ENCODE measurements at places on chromosomes 13 and 19. TPM values are rescaled to one million over a fixed set of nuclear protein-coding genes. Genes with fewer than 3 reads are reported as not detected.

DNA sequence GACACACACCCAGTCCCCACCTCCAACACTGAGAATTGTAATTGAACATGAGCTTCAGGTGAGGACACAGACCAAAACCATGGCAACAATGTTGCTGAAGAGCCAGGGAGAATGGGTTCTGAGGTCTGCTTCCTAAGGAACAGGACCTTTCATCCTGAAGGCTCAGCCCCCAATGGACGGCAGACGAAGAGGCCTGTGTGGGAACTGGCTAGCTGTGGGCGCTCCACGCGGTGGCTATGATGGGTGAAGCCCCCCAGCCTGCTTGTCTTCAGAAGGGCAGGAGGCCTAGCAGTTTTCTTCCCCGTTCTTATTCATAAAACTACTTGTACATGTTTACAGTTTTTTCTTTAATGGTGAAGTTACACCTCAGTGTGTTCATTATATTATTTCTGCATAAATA lies 136.1 kb upstream of the SPACA7 start:
- H3K4me1 ChIP-seq = no peaks in the 10 kb centered on the region

DNA sequence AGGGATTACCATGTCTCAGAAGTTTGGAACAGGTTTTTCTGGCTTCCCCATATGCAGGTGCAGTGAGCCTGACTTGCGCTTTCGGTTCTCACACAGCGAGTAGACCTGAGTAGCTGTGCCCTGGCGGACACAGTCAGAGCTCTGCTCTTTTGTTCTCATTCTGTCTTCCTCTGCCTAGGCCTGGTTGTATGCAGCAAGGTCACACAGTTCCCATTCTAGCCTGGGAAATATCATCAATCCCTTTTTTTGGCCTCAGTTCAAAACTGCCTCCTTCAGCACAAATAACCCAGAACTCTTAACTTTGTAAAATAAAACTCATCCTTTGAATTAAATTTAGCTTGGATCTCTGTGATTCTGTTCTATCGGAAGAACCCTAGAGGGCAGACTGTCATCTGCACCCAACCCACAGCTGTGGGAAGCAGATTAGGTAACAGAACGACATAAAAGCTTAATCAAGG lies 10.2 kb downstream of the OXGR1 start:
- peak; percentile 46 for DNase-seq
- no peaks in the 10 kb centered on the region for H3K27me3 ChIP-seq
- H3K27ac ChIP-seq = no peak overlapping the region
- peaks cover 13% of the 10 kb centered on the region for H3K4me1 ChIP-seq
- no peaks in the 10 kb centered on the region for H3K36me3 ChIP-seq

DNA sequence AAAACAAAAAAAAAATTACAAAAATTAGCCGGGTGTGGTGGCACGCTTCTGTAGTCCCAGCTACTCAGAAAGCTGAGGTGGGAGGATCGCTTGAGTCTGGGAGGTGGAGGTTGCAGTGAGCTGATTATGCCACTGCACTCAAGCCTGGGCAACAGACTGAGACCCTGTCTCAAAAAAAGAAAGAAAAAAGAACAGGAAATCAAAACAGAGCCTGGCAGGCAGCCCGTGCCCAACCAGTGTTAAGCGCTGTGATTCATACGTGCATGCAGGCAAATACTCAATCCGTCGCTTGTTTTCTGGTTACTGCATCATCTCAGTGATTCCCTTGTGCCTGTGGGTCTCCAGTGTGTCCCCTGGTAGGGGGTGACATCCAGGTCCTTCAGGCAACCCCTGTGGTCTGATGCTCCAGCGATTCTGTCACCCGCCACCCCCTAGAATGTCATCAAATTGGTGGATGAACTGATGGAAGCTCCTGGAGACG lies 18.1 kb downstream of the DDX39A start:
- H3K27me3 ChIP-seq = no peaks in the 10 kb centered on the region
- no peak overlapping the region for H3K27ac ChIP-seq
- H3K4me3 ChIP-seq = no peak overlapping the region
- no peaks in the 10 kb centered on the region for H3K4me1 ChIP-seq

DNA sequence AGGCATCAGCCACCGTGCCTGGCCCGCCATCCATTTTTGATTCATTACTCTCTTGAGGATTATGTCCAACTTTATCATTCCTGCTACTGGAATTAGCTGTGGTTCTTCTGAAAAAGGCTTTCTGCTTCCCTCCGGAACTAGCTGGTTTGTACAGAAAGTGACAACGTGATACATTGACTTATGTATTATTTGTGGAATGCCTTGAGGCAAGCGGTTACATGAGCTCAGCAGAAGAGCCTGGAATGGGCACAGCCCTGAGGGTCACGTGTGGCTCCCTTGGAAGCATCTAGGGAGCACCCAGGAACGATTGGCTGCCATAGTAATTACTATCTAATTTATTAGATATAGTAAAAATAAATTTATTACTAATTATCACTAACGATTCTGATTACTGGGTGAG lies 14.4 kb upstream of the RETN start:
- no peak overlapping the region for H3K27ac ChIP-seq
- DNase-seq = no peak
- no peak overlapping the region for H3K4me3 ChIP-seq
- no peaks in the 10 kb centered on the region for H3K27me3 ChIP-seq
- peaks cover 14% of the 10 kb centered on the region for H3K4me1 ChIP-seq

DNA sequence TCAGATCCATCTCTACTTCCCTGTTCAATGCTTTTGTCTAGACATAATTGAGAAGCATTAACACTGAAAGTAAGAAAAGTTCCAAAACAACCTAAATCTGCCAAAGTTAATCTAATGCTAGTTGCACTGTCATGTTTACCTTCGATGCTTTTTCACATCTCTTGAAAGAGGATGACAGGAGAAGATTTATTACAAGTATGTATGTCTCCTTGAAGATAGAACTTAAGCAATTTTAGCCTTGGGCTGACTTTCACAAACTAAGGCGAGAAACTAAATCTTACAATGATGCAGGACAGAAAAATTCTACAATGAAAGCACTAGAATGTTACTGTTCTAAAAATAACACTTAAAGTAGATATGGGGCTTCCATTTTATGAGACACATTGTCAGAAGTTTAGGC lies 64.0 kb downstream of the MIPEP start:
- H3K27ac ChIP-seq = no peak overlapping the region
- H3K4me1 ChIP-seq = no peaks in the 10 kb centered on the region
- H3K27me3 ChIP-seq = no peaks in the 10 kb centered on the region
- H3K36me3 ChIP-seq = no peaks in the 10 kb centered on the region
- no peak for DNase-seq

GRCh38 chr13:59459972-59460371 lies 703.8 kb downstream of the DIAPH3 start:
- H3K36me3 ChIP-seq = no peaks in the 10 kb centered on the region
- H3K27ac ChIP-seq = no peak overlapping the region
- no peaks in the 10 kb centered on the region for H3K27me3 ChIP-seq

DNA sequence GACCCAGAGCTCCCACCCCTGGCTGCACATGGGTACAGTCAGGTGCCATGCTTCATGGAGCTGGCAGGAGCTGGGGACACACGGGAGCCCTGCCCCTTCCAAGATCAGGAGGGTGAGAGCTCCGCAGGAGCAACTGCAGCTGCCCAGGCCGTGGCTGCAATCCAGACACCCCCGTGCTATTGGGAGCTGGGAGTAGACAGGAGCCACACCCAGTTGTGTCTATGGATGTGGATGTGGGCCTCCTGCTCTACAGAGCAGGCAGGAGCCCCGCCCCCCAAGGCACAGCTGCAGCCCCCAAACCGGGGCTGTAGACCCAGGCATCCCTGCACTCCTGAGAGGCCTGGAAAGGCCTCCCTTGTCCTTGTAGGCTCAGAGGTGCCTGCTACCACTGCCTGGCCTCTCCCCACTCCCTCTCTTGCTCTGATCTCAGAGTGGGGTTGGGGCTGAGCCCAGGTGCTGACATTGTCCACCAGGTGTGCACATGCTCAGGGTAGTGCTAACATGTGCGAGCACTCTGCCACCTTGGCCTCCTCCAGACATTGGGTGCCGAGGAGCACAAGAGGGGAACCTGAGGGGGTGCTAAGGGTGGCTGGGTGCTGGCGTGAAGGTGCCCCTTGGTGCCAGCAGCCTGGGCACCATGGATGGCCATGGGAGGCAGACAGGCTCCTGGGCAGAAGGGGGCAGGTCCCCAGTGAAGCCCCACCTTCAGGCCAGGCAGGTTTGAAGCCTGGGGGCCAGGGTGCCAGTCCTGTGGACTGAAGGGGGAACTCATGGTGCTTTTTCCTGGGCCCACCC lies 8.0 kb upstream of the BAX start:
- H3K27me3 ChIP-seq = no peaks in the 10 kb centered on the region
- no peaks in the 10 kb centered on the region for H3K4me1 ChIP-seq
- H3K27ac ChIP-seq = no peak overlapping the region
- DNase-seq = no peak
- H3K4me3 ChIP-seq = no peak overlapping the region

DNA sequence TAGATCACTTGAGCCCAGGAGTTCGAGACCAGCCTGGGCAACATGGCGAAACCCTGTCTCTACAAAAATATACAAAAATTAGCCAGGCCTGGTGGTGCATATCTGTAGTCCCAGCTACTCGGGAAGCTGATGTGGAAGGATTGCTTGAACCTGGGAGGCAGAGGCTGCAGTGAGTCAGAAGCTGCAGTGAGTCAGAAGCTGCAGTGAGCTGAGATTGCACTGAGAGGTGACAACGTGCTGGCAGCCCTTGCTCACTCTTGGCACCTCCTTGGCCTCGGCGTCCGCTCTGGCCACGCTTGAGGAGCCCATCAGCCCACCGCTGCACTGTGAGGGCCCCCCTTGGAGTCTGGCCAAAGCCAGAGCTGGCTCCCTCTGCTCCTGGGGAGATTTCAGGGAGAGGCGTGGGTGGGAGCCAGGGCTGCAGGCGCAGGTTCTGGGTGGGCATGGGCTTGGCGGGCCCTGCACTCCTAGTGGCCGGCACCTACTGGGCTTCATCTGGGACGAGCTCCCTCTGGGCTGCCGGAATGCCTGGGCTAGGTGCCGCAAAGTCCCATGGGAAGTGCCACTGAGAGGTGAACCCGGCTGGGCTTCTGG lies 39.5 kb upstream of the RPL21 start:
- H3K4me3 ChIP-seq = no peak overlapping the region
- H3K4me1 ChIP-seq = no peaks in the 10 kb centered on the region
- no peak overlapping the region for H3K27ac ChIP-seq
- no peaks in the 10 kb centered on the region for H3K36me3 ChIP-seq

GRCh38 chr13:40571338-40571963 lies 95.0 kb downstream of the FOXO1 start:
- DNase-seq = no peak
- no peaks in the 10 kb centered on the region for H3K36me3 ChIP-seq
- no peak overlapping the region for H3K27ac ChIP-seq
- no peak overlapping the region for H3K4me3 ChIP-seq

- no peak overlapping the region for H3K27ac ChIP-seq
- peaks cover 70% of the 10 kb centered on the region for H3K27me3 ChIP-seq
- H3K4me3 ChIP-seq = peak overlapping the region; percentile 55
- peaks cover 8% of the 10 kb centered on the region for H3K4me1 ChIP-seq
Observed at GRCh38 chr19:12834976-12835757, 788 bp upstream of the RTBDN start.

GRCh38 chr19:50712833-50713232 lies 6.8 kb downstream of the SHANK1 start:
- peaks cover 100% of the 10 kb centered on the region for H3K27me3 ChIP-seq
- no peaks in the 10 kb centered on the region for H3K4me1 ChIP-seq
- no peaks in the 10 kb centered on the region for H3K36me3 ChIP-seq
- no peak for DNase-seq

The PCP2 gene
- total RNA-seq = not detected

DNA sequence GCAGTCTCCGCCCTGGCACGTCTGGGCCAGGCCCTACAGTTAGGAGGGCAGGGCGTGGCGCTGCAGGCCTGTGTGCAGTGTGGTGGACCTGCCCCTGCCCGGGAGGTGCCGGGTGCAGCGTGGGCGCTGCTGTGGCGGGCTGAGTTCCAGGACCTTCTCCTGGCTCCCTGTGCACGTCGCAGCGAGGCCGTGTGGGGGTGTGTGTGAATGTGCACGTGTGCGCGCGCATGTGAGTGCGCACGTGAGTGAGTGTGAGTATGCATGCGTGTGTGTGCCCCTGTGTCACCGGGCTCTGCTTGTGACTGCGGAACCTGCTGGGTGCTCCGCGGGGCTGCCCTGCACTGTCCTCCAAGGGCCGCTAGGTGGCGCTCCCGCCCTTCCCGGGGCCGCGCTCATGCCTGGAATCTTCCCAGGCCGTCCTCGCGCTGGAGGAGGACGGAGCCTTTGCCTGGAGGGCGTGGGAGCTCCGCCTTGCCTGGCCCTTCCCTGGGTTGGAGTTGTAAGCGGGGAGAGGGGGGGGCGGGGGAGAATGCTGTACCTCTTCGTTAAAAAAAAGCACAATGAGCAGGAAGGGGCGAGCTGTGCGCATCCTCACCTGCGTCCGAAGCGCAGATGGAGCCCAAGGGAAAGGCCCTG lies 79.3 kb downstream of the KDM4B start:
- H3K36me3 ChIP-seq = peaks cover 5% of the 10 kb centered on the region
- H3K27me3 ChIP-seq = no peaks in the 10 kb centered on the region
- DNase-seq = peak; percentile 83
- peaks cover 12% of the 10 kb centered on the region for H3K4me1 ChIP-seq

GRCh38 chr19:38061294-38061693 lies 154.3 kb downstream of the SIPA1L3 start:
- no peak for DNase-seq
- no peaks in the 10 kb centered on the region for H3K27me3 ChIP-seq
- no peak overlapping the region for H3K27ac ChIP-seq
- no peak overlapping the region for H3K4me3 ChIP-seq
- peaks cover 20% of the 10 kb centered on the region for H3K4me1 ChIP-seq

DNA sequence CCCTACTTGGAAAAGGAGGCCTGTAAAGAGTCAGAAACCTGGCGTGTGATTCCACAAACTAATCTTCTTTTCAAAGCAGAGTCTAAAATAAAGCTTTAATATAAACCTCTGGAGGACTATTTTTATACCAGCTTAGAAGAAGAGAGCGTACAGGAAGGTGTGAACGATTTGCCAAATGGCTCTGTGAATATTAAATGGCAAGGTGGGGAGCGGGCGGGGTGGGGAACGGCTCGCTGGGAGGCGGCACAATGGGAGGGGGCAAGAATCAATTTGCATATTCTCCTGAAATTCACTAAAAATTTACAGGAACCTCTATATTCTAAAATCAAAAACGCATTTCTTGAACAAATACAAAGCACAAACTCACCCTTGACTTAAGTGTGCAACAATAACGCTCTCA lies 982 bp downstream of the ZNF780B start:
- H3K36me3 ChIP-seq = peaks cover 26% of the 10 kb centered on the region
- H3K27me3 ChIP-seq = no peaks in the 10 kb centered on the region
- H3K4me1 ChIP-seq = peaks cover 17% of the 10 kb centered on the region
- DNase-seq = no peak
- peak overlapping the region; percentile 99 for H3K4me3 ChIP-seq

- DNase-seq = no peak
- peaks cover 5% of the 10 kb centered on the region for H3K36me3 ChIP-seq
- peaks cover 8% of the 10 kb centered on the region for H3K4me1 ChIP-seq
Observed at GRCh38 chr13:73001971-73002370, 56.8 kb upstream of the KLF5 start.

The CEACAM16 gene
- not detected for total RNA-seq
